ENCODE measurements at places on chromosomes 7 and 10.

DNA sequence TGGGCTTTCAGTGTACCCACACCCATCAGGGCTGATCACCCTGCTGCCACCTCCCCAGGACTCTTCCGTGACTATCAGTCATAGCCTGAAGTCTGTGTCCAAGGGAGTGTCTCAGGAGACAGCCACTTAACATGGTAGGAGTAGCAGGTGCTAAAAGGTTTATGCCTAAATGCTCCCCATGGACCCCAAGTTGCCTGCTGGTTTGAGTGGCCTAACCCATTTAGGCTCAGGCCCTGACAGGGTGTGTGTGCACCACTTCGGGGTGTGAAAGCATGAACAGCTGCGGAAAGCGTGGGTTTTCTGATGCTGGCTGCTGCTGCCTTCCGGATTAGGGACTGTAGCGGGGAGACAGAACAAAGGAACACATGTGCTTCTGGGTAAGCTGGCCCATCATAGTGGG is 93.2 kb upstream of the SAMD8 start:
- DNase-seq, result no peak

- no peak for DNase-seq
These were observed 107.6 kb upstream of the SAMD8 start for GRCh38 chr10:75003891-75004290.

DNA sequence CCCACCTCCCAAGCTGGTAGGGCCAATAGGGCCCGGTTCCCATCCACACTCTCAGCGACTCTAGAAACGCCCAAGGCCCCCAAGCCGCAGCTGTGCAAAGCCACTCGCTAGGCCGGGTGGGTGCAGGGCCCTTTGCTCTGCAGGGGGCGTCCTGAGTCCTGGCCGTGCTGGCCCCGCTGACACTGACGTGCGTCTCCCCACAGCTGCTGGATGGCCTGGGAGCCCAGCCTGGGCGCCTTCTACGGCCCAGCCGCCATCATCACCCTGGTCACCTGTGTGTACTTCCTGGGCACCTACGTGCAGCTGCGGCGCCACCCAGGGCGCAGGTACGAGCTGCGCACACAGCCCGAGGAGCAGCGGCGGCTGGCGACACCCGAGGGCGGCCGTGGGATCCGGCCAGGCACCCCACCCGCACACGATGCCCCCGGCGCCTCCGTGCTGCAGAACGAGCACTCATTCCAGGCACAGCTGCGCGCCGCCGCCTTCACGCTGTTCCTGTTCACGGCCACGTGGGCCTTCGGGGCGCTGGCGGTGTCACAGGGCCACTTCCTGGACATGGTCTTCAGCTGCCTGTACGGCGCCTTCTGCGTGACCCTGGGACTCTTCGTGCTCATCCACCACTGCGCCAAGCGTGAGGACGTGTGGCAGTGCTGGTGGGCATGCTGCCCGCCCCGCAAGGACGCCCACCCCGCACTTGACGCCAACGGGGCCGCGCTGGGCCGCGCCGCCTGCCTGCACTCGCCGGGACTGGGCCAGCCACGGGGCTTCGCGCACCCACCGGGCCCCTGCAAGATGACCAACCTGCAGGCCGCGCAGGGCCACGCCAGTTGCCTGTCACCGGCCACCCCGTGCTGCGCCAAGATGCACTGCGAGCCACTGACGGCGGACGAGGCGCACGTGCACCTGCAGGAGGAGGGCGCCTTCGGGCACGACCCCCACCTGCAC is 31.6 kb upstream of the KNDC1 start:
- DNase-seq, result no peak

DNA sequence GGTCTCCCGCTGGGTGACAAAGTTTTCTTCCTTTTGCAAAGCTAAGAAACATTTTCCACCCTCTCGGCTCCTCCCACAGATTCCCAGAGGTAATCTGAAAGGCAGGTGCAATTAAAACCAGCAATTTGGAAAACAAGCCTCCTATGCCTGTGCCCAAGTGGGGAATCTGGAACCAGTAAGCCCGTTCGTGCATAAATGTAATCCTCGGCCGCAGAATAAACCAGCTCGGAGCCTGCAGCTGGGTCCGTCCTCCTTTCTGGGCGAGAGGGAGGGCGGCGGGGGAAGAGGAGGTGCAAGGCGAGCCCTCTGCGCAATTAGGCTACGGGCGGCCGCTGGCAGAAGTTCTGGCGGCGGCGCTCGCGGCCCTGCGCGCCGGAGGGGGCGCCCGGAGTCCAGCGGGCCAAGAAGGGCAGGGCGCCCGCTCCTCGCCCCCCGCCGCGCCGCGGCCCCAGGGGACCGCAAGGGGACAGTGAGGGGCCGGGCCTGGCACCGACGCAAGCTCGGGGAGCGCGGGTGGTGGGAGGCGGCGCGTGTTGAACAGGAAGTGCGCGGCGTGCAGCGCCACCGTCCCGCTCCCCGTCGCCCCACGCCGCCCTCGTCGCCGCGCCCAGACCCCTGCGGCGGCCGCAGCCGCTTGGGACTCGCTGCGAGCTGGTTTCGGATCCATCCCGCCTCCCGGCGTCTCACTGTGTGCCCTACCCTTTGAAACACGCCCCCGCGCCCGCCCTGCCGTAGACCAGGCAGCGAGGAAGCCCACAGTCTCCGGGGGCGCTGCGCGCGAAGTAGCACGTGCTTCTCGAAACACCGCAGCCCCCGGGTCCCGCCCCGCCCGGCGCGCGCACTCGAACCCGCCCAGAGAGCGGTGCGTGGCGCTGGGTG is at the start of gene PRKAG2:
Gene PRKAG2, minus strand, starts transcription at position 217 of the 879 bp plus-strand sequence. CDS start 495 bp downstream, outside the sequence.
- DNase-seq, result peak; percentile 54

- no peak for DNase-seq
These were observed 36.1 kb downstream of the UBTD1 start for GRCh38 chr10:97534746-97535367.

DNA sequence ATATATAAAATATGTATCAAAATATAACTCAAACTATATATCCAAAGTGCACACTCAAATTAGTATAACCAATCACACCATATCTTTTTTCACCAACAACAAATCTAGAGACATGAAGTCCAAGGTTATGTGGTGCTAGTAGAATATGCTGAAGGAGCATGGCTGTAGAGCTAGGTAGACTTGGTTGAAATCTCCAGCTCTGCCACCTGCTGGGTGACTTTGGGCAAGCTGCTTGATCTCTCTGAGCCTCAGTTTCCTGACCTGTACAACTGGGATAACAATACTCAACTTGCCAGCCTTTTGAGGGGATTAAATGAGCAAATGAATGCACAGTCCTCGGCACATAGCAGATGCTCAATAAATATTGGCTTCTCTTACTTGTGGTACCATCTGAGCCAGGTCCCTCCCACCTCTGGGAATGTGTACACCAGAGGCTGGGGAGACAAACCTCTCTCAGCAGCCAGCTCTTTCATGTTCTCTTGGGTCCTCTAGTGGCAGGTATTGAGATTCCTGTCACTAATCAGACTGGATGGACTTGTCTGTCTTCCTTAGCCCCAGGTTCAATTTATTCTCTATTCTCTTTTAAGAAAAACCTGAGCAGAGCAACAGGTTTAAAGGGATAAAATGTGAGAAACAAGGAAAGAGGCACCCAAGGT is 94.3 kb upstream of the PDE1C start:
- DNase-seq, result no peak

DNA sequence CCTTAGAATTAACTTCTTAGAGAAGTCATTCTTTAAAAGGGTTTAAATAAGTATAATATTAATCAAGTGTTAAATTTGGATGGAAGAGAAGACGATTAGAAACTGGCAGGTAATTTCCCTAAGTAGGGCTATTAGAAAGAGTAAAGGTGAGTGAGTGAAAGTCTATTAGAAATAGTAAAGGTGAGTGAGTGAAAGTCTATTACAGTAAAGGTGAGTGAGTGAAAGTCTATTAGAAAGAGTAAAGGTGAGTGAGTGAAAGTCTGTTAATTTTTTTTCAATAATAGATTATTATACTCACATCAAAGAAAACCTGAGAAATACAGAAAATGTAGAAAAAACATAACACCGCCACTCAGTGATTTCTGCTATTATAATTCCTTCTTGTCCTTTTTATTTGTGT is 10.8 kb upstream of the HBP1 start:
- DNase-seq, result no peak

- no peak for DNase-seq
These were observed 960.5 kb downstream of the GATA3 start for GRCh38 chr10:9015005-9015404.

- DNase-seq, result no peak
These were observed 145.9 kb downstream of the PHTF2 start for GRCh38 chr7:77944183-77945182.

DNA sequence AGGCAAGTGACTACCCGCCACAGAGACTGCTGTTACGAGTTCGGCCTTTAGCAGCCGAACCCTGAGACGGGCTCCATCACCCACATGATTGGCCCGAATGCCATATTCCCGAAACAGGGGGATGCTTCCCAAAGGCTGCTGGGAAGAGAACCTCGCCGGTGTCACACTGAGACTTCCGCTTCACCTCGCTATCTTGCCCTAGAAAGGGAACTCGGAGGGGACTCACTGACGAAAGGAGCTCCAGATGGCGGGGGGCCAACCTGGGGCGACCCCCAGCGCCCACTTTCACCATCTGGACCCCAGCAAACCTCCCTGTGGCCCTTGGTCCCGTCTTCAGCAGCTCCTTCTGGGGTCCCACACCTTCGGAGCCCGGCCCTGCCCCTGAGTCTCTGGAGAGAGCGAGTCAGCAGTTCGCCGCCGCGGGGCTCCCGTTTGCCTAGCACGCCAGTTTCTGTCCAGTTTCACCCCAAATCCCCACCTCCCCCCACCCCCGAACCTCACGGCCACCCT is 529 bp downstream of the HPS1 start:
- no peak for DNase-seq

DNA sequence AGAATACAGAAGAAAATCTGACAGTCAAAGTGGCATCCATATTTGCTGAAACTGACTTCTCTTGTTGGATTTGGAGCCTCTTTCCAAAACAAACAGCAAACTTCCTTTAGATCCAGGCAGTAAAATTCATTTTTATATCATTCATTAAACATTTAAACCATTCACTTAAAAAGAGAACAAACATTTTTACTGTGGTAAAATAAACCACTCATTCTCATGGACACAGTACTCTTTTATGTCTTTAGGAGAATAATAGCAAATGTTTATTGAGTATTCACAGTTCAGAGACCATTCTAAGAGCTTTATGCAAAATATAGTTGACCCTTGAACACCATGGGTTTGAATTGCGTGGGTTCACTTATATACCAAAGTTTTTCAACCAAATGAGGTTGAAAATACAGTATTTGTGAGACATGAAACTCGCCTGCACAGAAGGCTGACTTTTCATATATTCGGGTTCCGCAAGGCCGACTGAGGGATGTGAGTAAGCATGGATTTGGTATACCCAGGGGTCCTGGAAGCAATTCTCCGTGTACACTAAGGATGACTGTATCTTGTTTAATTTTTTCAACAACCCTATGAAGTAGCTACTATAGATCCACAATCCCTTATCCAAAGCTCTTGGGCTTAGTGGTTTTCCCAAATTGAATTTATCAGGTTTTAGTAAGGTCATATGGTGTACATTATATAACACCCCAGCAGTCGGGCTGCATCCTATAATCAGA is 49.1 kb downstream of the ATXN7L1 start:
- no peak for DNase-seq

Data from NCI-H1105 treated with DMSO at 0.1 percent for 48 hours (cell line).